Bronchial epithelial cell (primary cell): ENCODE measurements at places on chromosomes 2 and 18. TPM values are rescaled to one million over a fixed set of nuclear protein-coding genes. Genes with fewer than 3 reads are reported as not detected.
A peak's percentile ranks its signal among the peaks of the same experiment; 100 is the strongest.

DNA sequence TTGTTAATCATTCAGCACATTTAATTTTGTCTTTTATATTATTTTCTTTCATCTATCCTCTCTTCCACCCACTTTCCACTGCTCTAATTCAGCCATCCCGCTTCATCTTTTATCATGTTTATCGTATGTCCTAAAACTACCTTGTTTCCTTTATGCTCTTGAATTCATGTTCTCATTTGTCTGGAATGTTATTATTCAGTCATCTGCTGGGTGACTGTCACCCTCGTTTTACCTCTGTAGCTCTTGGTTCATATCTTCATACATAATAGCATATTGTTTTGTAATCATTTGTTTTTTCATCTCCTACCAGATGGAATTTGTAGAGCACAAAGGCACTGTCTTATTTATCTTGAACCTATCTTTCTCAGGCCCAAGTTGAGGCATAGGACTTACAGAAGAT is 37.0 kb downstream of the SMCHD1 start:
- DNase-seq, result no peak

GRCh38 chr2:128605931-128606330 is 287.3 kb upstream of the HS6ST1 start:
- no peak for DNase-seq

DNA sequence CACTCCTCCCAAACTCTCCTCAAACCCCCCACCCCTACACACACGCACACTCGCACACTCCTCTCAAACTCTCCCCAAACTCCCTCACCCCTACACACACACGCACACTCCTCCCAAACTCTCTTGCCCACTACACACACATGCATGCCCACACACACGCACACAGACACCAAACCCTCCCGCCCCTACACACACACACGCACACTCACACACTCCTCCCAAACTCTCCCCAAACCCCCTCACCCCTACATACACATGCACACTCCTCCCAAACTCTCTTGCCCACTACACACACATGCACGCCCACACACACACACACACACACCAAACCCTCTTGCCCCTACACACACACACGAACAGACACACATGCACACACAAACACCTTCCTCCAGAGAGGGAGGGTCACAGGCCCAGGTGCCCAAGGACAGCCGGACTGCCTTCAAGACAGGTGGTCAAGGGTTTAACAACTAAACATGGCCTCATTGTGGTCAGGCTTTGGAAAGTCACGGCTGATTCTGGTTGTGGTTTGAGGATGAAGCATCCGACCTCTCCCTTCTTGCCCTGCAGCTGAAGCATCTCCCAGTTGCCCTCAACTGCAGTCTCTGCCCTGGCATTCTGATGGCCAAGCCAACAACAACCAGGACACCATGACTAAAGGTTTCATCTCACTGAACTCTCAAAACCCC is 72.3 kb upstream of the SNTG2 start:
- DNase-seq, result no peak

GRCh38 chr18:43092539-43092938 is 22.9 kb downstream of the RIT2 start:
- no peak for DNase-seq

DNA sequence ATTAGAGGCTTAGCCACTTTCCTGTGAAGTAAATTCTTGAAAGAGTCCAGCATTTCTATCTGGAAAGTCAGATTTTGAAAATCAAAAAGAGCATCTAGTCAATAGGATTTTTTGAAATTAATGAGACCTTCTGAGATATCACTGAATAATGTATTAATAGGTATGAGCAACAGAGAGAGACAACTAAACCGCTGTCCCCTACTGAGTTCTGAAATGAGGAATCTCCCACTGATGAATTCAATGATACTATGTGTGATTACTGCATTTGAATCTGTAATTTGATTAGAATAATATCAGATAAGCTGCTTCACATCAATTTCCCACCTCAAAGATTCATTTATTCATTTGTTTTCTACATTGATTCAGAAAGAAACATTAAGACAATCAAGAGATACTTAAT is 252.8 kb downstream of the TMX3 start:
- DNase-seq, result no peak

GRCh38 chr2:86512034-86512433 is 51.2 kb downstream of the CHMP3 start:
- peak; percentile 29 for DNase-seq

GRCh38 chr18:40866968-40867367 is 1088.1 kb upstream of the PIK3C3 start:
- peak; percentile 0 for DNase-seq

DNA sequence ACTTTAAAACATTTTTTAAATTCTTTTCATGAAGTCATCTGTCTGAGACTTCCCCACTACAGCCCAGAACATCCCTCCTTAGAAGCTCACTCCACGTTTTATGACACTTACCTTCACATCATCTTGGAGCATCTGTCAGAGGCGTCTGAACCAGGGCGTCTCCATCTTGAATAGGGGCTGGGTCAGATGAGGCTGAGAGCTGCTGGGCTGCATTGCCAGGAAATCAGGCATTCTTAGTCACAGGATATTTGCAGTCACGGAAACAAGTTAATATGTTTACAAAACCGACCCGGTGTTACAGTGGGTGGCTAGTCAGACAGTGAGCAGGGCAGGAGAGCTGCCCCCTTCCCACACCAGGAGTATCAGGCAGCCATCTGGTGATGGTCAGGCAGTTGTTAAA is 456.5 kb downstream of the FBXO15 start:
- peak; percentile 62 for DNase-seq

GRCh38 chr2:78984386-78984785 is 41.1 kb upstream of the REG3G start:
- no peak for DNase-seq

DNA sequence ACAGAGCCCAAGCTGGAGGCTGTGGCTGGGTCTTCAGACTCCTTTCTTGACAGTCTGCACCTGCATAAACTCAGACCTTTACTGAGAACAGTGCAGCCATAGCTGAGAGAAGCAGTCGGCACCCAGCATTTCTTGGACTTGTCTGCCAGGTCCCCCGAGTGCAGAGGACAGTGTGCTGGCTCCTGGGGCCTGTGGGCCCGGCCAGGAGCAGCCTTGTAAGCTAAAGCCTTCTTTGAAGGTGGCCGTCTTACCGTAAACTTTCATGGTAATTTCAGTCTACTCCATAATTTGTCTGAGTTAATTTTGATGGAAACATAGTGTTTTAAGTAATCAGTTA is 70.9 kb downstream of the LRRFIP1 start:
- no peak for DNase-seq

DNA sequence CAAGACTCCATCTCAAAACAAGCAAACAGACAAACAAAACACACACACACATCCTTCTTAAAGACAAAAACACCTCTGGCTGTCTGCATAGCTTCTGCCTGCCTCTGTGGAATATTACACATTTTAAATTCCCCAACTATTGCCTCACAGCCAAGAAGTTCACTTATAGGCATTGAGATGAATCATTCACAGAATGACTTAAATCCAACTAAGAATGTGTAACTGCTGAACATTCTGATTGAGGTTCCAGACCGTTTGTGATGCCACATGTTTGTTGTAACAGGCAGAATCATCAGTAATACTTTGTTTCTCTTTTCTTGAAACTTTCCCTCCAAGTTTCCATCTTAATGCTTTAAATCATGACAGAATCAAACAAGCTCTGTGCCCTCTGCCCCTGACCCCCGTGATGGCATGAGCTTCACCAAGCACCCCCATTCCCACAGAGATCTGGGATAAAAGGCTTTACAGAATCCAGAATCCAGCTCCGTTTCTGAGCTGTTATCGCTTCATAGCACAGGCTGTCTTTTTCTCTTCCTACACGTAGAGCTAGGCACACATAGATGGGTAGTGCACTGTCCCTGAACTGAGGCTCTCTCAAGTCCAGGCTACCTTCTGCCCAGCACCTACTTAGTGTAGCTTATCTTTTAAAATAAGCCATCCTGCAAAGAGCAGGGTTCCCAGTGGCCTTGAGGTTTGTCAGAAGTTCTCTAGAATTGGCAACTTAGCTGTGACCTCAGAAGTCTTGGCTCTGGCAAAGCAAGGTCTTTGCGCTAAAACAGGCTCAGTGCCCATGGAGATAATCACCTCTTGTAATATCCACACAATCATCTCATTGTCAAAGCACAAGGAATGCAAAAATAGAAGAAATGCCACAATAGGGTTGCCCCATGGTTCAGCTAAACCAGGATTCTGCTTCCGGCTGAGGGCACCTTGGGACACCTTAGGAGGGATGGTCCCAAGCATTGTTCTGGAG is 32.9 kb downstream of the EPAS1 start:
- DNase-seq, result peak; percentile 98

Gene CDC42EP3
- total RNA-seq, result 8.7 and 10.5 TPM in 2 replicates

Gene MOGAT1
- not detected in 2 replicates for total RNA-seq

Gene KLHL41
- under 0.01 TPM in 1 of 2 replicates, not detected in the other for total RNA-seq

Gene FAHD2A
- total RNA-seq, result 33.7 and 34.9 TPM in 2 replicates

Gene PLEK
- under 0.01 TPM in 1 of 2 replicates, not detected in the other for total RNA-seq
